ENCODE measurements at places on chromosomes 6 and 20.

- DNase-seq, result no peak
Measured at GRCh38 chr6:403659-404655, 12.4 kb downstream of the IRF4 start.

DNA sequence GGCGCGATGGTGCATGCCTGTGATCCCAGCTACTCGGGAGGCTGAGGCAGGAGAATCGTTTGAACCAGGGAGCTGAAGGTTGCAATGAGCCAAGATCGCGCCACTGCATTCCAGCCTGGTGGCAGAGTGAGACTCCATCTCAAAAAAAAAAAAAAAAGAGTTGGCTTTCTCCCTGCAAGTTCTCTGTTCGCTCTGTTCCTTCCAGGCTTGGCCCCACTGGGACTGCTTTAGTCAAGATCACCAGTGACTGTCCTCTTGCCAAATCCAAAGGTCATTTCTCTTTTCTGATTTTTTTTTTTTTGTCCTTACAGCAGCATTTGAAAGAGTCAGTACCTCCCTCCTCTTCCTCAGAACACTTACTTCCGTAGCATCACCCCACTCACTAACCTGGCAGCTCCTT lies 10.8 kb upstream of the GNRH2 start:
- DNase-seq, result no peak

DNA sequence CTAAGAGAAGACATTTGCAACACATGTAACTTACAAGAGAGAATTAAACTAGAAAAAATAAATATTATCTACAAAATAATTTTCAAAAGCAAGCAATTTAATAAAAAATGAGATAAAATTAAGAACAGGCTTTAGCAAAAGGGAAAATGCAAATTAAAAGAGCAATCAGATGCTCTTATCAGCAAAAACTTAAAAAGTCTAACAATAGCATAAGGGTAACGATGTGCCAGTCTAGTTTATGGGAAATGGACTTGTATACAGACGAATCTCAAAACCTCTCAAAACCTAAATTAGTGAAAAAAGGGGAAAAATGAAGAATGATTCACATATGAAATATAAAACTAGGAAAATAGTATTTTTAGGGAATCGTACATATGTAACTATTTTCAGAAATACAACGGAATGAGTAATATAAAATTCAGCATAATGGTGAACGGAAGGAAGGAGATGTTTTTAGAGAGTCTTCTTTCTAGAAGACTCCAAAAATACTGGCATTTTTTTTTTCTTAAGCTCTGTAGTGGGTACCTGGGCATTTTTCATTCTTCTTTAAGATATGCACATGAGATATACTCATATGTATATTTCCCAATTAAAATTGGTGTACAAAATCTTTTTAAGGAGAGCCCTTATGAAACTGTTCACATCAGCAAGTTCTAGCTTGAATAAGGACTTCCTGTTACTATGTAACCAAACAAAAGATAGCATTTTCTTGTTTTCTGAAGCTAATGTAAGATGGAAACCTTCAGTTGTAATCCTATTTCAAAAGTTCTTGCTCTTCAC lies 927 bp upstream of the MANEA start:
- no peak for DNase-seq

GRCh38 chr20:62584671-62585460 lies 57.4 kb upstream of the SLCO4A1 start:
- DNase-seq, result no peak

- peak; percentile 82 for DNase-seq
Measured at GRCh38 chr6:109690737-109691621, at the start of the genes AK9 and FIG4. Gene AK9 (minus strand): TSS chr6:109691202. CDS start chr6:109675745, 15,457 bp downstream. Gene FIG4 (plus strand): TSS chr6:109691296. CDS start chr6:109691436, 140 bp downstream.

- no peak for DNase-seq
Measured at GRCh38 chr20:45833883-45834796, 541 bp downstream of the SNX21 start.

- no peak for DNase-seq
Measured at GRCh38 chr6:119890470-119890869, 540.9 kb upstream of the MAN1A1 start.

DNA sequence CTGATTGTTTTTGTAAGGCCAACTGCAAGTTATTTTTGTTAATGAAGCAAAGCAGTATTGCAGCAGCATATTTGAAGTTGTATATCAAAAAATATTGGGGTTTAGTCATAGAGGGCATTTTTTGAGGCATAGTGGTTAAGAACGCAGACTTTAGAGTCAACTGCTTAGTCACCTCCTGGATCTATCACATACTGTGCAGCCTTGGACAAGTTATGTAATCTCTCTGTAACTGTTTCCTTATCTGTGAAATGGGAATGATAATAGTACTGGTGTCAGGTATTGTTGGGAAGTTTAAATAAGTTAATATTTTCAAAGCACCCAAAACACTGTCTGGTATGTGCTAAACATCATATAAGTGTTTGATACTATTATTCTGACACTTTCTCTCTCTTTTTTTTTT lies 27.2 kb upstream of the EFHC1 start:
- DNase-seq, result no peak

DNA sequence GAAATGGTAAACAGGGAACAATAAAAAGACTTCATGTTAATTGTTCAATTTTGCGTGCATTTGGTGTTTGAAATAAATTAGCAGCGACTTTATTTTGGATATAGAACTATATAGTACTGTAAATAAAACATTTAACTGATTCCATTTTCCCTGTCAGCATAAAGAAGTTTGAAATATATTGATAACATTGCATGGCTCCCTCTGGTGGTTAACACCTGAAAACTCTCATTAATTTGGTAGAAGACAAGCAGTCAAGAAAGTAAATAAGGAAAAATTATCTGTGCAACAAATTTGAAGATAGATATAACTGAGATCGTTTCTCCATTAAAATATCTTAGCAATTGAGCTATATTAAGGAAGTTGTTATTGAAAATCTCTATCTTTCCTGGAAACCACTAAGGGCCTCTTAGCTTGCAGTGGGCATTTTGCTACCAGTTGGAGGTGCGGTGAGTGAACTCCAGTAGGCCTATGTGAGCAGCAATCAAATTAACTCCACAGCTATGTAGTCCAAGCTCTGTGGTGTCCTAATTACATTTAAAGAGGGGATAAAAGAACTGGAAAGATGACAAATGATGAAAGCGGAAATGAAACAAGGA lies 435.7 kb upstream of the FKBP1C start:
- DNase-seq, result no peak

DNA sequence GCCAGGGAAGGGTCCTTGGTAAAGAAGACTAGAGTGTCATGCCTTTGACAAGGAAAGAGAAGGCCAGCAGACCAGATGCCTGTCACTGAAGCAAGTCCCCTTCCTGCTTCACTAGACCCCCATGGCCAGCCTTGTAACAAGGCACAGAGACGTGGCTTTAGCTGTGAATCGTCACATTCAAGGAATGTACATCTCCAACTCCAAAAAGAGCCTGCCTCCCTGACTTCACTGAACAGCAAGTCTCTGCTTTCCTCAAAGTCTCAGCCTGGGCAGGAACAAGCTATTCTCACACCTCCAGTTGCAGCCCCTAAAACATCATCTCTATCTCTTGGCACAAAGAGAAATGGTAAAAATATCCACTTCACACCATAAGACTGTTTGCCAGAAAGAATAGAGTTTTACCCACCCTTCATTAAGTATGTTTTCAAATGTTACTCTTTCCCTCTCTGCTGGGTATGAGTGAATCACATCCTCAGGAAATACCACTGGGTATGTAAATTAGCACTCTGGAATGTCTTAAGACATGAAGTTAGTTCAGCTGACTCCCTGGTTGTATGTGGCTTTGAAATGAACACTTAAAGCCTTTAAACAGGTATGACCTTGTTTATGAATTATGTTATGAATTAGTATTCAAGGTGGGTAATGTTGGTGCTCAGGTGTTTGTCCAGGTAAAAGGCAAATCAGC lies 46.4 kb upstream of the NT5E start:
- DNase-seq, result no peak

GRCh38 chr6:154993026-154993425 lies 2.1 kb upstream of the TIAM2 start:
- no peak for DNase-seq

- no peak for DNase-seq
Measured at GRCh38 chr6:112352607-112353006, 5.5 kb downstream of the RFPL4B start.

- no peak for DNase-seq
Measured at GRCh38 chr6:72267470-72267869, 354.4 kb upstream of the KCNQ5 start.

DNA sequence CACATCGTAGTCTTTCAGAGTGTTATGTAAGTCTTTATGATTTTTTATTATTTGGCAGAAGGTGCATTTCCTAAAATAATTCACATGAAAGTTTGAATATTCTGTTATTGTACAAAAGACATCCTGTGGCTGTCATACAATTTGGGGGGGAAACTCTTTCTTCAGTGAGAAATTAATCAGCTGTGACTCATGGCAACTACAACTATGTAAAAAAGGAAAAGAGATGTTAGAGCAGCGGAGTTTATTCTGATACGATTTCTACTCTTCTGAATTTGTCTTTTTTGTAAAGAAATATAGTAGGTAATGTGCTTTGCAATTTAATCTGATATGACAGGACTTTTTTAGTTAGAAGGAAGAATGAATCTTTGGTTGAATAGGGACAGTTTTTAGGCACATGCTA lies 14.2 kb downstream of the COL19A1 start:
- DNase-seq, result no peak

DNA sequence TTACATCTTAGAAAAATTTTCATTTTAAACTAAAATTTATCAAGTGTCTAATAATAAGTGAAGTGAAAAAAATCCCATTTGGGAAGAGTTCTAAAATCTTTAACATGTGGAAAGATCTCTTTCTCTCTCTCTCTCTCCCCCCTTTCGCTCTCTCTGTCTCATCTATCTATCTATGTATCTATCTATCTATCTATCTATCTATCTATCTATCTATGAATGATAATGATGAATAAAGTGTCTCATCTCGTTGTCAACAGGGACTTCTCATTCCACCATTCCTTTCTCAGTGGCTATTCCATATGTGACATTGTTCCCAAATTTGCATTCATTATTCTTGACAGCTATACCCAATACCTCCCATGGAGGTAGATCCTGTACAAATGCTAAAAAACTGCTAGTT lies 15.2 kb downstream of the CCDC170 start:
- DNase-seq, result no peak

GRCh38 chr20:54112221-54112884 lies 42.0 kb upstream of the BCAS1 start:
- no peak for DNase-seq

- DNase-seq, result no peak
Measured at GRCh38 chr6:149985481-149985937, 21.8 kb downstream of the ULBP1 start.

GRCh38 chr20:13778827-13779226 lies 5.9 kb downstream of the ESF1 start:
- DNase-seq, result no peak

GRCh38 chr20:50220894-50221365 lies 30.3 kb downstream of the CEBPB start:
- no peak for DNase-seq

- DNase-seq, result no peak
Measured at GRCh38 chr6:3005874-3006273, 6.2 kb downstream of the NQO2 start.

DNA sequence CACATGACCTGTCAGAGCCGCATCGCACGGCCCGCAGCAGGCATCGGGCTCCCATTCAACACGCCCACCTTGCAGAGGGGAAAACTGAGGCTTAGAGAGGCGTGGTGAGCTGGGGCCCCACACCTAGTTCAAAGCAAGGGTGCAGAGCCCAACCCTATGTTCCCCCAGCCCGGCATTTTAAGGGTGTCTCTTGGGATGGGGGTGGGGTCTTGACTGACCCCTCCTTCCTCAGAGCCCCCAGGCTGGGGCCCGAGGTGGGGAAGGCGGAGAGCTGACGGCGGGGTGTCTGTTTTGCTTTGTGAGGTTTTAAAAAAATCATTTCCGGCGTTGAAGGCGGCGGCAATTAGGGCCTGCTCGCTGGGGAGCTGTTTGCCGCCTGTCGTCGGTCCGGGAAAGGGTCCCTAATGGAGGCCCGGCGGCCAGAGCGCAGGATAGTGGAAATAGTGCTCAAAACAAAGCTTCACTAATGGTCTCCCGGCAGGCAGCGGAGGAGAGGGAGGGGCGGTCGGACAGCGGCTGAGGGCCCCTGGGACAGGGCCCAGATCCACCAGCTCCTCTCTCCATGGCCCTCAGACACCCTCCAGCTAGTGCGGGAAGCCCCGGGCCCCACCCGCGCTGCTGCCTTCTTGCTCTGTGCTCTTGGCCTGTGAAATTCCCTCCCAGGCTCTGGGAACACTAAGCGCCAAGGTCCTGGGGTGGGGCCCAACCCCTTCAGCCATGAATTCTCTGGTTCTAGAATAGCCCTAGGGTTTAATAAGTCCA lies 11.9 kb downstream of the VSTM2L start:
- peak; percentile 2 for DNase-seq

DNA sequence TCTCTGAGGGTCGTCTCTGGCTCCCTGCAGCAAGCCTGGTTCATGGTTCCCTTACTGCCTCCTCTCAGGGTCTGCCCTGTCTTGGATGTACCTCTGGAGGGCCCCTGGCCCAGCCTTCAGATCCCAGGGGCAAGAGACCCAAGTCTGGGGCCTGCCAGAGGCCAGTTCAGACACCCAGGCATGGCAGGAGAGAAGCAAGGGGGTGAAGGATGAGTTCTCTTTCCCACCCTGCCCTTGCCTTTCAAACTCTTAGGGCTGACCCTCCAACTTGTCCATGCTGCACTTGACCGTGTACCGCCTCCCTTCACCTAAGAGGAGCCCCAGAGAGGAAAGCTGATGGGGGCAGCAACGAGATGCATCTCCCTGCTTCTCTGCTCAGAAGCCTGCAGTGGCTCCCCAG lies 4.2 kb downstream of the GDAP1L1 start:
- DNase-seq, result no peak

All from stimulated activated CD8-positive, alpha-beta memory T cell treated with anti-CD3 and anti-CD28 coated beads, Interleukin-12 subunit alpha, Interleukin-12 subunit beta, amount 100 ng/mL, for 1 hour (primary cell).